ENCODE measurements at places on chromosomes 12 and 14.

DNA sequence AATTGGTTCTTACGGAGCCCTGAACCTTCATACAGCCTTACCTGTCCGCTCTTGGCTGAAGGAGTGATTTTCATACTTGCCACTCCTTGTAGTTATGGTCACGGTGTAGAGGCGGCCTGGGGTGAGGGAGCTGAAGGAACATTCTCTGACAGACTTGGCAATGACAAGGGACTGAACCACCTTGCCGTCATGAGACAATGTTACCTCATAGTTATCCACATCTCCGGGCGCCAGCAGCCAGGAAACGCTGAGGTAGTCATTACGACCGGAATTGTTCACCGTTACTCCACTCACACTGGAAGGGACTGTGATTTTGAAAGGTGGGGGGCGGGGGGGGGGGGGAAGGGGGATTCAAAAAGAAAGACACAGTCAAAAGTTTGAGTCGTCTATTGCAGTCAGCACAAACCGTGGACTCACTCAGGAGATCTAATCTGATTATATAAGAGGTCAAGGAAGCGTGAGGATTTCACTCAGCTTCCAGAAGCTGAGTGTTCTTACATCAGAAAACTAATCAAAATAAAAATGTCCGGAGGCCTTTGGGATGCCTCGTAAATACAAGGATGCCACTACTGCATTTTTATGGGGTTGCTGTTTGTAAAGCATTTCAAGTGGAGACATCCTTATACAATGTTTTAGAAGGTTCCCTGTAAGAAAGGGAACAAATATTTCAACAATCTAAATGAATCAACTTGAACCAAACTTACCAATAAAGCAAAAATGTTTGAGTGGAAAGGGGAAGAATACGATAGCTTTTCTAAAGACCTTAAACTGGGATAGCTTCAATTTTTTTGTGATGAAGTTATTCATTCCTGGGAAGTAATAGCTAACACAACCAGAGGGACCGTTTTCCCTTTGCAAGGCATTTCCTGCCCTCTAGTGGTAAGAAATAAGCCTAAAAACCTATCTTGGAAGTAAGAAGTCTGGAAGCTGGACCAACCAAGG is 60.6 kb downstream of the PTPRB start:
- no peak for DNase-seq

DNA sequence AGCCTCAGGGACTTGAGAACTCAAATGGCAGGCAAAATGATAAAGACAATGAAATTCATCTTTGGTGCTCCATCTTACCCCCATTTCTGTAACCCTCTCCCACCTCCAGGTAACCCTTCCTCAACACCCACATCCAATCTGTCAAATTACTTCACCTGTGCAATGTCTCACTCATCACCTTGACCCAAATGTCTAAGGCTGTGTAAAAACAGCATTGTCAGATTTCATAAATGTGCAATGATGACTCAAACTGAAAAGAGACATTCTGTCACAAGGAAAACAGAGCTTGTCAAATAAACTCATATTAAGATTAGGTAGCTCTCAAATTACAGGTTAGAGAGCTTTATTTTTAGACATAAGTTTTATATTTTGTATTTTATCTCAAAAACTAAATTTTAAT is 19.9 kb upstream of the COCH start:
- DNase-seq, result no peak

DNA sequence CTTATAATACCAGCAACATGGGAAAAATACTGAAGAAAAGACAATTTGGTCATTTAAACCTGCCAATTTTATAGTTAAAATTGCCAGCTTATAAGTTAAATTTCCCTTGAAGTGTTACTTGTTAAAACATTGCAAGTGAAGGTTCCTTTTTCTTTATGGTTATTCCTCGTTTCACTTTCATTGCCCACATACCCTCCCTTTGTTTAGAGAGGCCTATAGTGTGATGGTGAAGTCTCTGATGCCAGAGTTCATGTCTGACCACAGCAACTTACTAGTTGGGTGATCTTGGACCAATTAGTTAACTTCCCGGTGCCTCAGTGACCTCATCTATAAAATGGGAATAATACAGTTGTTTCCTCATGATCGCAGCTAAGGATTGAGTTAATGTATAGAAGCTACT is 173.5 kb downstream of the ANO6 start:
- no peak for DNase-seq

DNA sequence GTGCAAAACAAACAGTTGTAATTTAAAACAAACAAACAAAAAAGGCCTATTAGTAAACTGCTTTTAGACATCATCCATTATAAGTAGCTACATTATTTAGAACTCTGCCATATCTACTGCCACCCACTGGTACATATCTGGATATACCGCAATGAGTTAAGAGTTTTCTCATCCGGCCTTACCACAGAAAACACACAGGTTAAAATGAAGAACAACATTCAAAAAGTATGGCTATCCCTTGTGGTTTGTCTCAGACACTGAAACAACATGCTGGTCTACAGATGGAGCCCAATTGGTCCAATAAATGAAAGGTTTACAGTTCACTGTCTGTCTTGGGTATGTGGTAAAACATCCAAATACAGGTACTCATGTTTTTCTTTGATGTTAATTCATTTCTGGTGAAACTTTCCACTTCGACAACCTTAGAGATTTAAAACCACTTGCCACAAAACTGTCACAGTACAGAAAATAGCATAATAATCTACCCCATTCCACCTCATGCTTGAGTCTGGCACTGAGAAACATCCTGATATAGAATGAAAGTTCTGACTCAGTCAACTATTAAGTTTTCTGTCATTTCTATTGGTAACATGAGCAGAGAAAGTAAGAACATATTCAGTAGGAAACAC is 354.3 kb downstream of the CEP128 start:
- no peak for DNase-seq

- DNase-seq, result no peak
These were observed 184.9 kb upstream of the FLRT2 start for GRCh38 chr14:85344847-85345570.

GRCh38 chr14:64928239-64929013 is 14.1 kb downstream of the GPX2 start:
- no peak for DNase-seq

DNA sequence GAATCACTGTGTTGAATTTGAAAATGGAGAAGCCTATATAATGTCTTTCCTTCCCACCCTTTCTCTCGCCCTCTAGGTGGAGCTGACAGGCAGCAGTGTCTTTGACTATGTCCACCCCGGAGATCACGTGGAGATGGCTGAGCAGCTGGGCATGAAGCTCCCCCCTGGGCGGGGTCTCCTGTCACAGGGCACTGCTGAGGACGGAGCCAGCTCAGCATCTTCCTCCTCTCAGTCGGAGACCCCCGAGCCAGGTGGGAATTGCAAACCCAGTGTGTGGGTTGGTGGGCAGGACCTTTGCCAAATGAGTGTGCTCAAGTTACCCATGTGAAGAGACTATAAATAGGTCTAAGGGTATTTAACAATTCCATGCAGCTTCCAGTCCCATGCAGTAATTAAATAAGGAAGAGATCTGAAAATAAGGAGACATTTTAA is 274.7 kb downstream of the EGLN3 start:
- no peak for DNase-seq
